ENCODE measurements at places on chromosomes 4 and X. TPM values are rescaled to one million over a fixed set of nuclear protein-coding genes. Genes with fewer than 3 reads are reported as not detected.
A peak's percentile ranks its signal among the peaks of the same experiment; 100 is the strongest.

- H3K36me3 ChIP-seq: no peaks in the 10 kb centered on the region
- H3K4me1 ChIP-seq: no peaks in the 10 kb centered on the region
- DNase-seq: no peak
- no peak overlapping the region for H3K4me3 ChIP-seq
- H3K27me3 ChIP-seq: no peaks in the 10 kb centered on the region
Observed at GRCh38 chrX:82230013-82230412, 1028.1 kb downstream of the SH3BGRL start.

- DNase-seq: peak; percentile 10
- no peaks in the 10 kb centered on the region for H3K36me3 ChIP-seq
- H3K27me3 ChIP-seq: no peaks in the 10 kb centered on the region
- peak overlapping the region; percentile 57 for H3K27ac ChIP-seq
Observed at GRCh38 chr4:102344520-102344953, 745 bp downstream of the SLC39A8 start.

DNA sequence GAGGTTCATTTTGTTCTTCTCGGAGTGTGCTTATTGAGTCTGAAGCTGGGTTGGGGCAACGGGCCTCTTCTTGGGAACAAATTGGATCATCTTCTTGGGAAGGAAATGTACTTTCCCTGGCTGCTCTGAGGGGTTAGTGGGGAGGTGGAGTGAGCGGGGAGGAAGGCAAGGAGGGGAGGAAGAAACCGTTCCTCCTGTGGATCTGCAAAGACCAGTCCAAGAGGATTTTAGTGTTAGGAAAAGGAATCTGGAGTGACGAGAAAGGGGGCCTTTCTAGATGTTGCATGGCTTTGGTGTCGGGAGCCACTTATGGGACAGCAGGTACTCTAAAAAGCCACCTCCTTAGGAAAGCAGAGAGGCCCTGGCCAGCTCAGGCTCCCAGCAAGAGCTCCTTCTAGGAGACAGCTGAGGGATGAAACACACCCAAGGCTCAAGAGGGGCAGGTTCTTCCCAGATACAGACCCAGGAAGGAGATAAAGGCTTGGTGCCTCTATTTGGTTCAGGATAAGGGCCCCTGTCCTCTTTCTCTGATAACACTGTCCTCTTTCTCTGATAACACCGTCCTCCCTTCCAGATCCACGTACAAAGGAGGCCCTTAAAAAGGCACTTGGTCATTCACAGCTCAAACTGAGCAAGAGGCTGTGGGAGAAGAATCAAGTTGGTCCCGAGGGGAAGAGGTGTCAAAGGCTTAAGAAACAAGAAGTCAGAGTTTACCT is 451 bp downstream of the SOD3 start:
- no peaks in the 10 kb centered on the region for H3K36me3 ChIP-seq
- H3K4me3 ChIP-seq: no peak overlapping the region

The PRDM8 gene
- total RNA-seq: 1.4 TPM

The KIT gene
- not detected for total RNA-seq

DNA sequence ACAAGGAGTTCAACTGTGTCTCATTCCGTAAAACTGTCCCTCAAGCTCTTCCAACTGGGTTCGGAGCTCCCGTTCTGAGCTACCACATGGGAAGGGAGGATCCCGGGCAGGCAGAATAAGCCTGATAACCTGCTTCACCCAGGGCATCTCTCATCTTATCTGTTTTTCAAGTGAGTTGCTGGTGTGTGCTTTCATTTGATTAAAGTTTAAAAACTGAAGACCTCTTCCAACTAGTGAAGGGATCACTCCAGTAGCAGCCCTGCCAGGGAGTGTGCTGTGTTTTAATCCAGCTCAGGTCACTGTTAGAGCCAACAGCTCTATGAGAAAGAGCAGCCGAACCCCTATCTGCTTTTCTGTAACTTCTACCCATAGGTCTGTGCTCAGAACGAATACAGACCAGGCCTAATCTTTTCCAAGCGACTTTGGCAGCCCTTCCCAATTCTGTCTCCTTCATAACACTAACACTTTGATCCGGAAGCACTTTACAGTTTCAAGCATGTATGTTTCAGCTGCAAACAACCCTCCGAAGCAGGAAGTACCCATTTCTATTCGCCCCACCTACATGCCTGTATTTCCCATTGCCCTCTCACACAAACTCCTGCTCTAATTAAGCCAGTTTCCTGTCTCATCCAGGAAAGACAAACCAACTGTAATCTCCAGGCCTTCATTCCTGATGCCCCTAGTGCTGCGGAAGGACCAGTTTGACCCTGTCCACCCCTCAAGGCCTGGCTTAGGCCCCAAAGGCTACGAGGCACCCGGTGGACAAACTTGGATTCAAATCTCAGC is 60.9 kb downstream of the IRF2 start:
- H3K27ac ChIP-seq: no peak overlapping the region
- no peaks in the 10 kb centered on the region for H3K27me3 ChIP-seq
- peaks cover 13% of the 10 kb centered on the region for H3K4me1 ChIP-seq
- no peaks in the 10 kb centered on the region for H3K36me3 ChIP-seq
- H3K4me3 ChIP-seq: no peak overlapping the region

DNA sequence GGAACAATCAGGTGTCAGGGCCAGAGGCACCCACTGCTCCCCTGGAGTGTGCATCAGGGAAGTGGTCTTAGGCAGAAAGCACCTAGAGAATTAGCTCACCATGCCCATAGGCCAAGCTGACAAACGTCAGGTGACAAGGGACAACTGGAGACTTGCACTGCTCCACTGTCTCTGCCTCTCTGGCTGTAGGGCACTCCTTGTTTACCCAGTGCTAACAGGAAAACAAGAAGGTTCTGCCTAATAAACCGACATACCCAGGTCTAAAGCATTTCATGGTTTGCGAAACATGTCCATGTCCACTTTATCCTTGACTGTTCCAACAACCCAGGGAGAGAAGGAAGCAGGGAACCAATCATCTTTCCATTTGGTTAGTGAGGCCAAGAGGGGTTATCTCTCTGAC is 92.5 kb upstream of the MAMLD1 start:
- no peaks in the 10 kb centered on the region for H3K27me3 ChIP-seq
- H3K27ac ChIP-seq: no peak overlapping the region
- no peak overlapping the region for H3K4me3 ChIP-seq
- no peaks in the 10 kb centered on the region for H3K36me3 ChIP-seq
- no peak for DNase-seq
- H3K4me1 ChIP-seq: no peaks in the 10 kb centered on the region

The TMPRSS11F gene
- not detected for total RNA-seq

GRCh38 chr4:173505924-173506518 is 24.0 kb downstream of the HAND2 start:
- H3K27me3 ChIP-seq: no peaks in the 10 kb centered on the region
- DNase-seq: peak; percentile 56
- no peaks in the 10 kb centered on the region for H3K36me3 ChIP-seq

DNA sequence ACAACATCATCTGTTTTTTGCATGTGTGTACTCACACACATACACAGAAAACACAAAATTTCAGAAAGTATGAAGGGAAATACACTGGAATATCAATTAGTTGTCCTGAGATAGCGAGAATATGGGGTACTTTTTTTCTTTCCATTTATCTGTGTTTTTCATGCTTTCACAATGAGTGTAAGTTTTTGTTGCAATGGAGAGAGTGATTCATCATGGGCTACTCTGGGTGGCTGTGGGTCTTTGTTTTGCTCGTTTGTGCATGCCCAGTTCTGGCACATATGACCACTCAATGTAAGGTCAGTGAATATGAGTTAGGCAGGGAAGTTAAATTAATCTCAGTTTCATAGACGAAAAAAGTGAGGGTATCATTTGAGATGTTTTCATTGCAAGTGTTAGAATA is 26.9 kb downstream of the XK start:
- H3K27me3 ChIP-seq: no peaks in the 10 kb centered on the region
- no peaks in the 10 kb centered on the region for H3K36me3 ChIP-seq
- no peak overlapping the region for H3K4me3 ChIP-seq
- H3K27ac ChIP-seq: no peak overlapping the region
- no peaks in the 10 kb centered on the region for H3K4me1 ChIP-seq
- no peak for DNase-seq

GRCh38 chr4:127211650-127212560 is 420.9 kb upstream of the INTU start:
- no peaks in the 10 kb centered on the region for H3K36me3 ChIP-seq
- no peak overlapping the region for H3K27ac ChIP-seq
- no peak overlapping the region for H3K4me3 ChIP-seq
- H3K27me3 ChIP-seq: no peaks in the 10 kb centered on the region
- no peak for DNase-seq

The SORBS2 gene
- 0.34 TPM for total RNA-seq

GRCh38 chr4:122718281-122718680 is 14.2 kb upstream of the BBS12 start:
- no peaks in the 10 kb centered on the region for H3K4me1 ChIP-seq
- no peaks in the 10 kb centered on the region for H3K36me3 ChIP-seq
- DNase-seq: no peak
- no peak overlapping the region for H3K4me3 ChIP-seq
- no peaks in the 10 kb centered on the region for H3K27me3 ChIP-seq
- H3K27ac ChIP-seq: no peak overlapping the region

DNA sequence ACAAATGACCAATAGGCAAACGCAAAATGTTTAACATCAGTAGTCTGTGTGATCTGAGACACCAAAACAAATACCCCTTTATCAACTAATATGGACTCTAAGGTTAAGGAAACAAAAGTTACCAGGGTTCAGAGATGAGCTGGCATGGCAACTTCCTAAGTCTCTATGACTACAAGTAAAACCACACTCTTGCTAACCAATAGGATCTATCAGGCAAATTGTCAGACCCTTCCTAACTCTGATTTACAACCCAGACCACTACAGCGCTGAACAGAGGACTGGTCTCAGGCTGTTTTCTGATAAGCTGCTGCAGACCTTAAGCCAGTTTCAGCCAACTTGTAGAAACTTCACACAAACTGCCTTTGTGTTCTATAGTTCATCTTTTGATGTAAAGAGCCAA is 608.0 kb downstream of the TLL1 start:
- no peaks in the 10 kb centered on the region for H3K36me3 ChIP-seq
- DNase-seq: no peak
- H3K27me3 ChIP-seq: no peaks in the 10 kb centered on the region
- H3K4me3 ChIP-seq: no peak overlapping the region
- H3K27ac ChIP-seq: no peak overlapping the region

GRCh38 chr4:120443116-120443515 is 376.5 kb upstream of the MAD2L1 start:
- no peak for DNase-seq
- H3K4me3 ChIP-seq: no peak overlapping the region
- H3K36me3 ChIP-seq: no peaks in the 10 kb centered on the region
- H3K27me3 ChIP-seq: no peaks in the 10 kb centered on the region

DNA sequence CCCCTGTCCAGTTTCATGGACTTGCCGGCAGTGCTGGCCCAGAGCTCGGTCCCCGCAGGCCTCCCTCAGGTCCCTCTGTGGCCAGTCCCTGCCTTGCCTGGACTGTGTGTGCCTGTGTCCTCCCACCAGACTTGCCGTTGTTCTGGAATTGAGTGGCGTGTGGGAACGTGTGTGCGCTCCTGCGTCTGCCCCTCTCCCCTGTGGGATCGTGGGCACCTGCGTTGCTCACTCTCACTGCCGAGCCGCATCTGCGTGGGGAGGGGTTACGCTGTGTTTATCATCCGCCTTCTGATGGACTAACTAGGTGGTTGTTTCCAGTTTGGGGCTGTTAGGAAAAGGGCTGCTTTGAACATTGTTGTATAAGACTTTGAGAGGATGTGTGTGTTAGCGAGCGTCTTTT is 21.2 kb downstream of the PCGF3 start:
- H3K27ac ChIP-seq: no peak overlapping the region
- no peaks in the 10 kb centered on the region for H3K27me3 ChIP-seq
- peaks cover 3% of the 10 kb centered on the region for H3K36me3 ChIP-seq

DNA sequence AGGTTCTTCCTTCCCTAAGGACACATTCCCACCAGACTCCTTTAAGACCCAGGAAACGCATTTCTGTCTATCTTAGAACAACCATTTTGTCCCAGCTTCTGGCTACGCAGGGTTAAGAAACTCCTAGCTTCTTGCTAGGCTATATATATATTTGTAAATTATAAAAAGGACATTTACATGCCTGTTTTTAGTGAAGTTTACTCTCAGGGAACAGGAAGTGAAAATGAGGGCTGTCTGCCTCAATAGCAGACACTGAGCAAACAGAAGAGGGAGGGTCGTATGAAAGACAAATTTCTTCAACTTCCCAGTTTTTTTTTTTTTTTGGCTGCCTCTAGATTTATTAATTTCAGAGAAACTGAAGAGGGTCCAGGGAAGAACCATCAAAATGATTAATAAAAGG is 9.3 kb upstream of the FRMPD3 start:
- peaks cover 3% of the 10 kb centered on the region for H3K4me1 ChIP-seq
- H3K36me3 ChIP-seq: no peaks in the 10 kb centered on the region
- H3K4me3 ChIP-seq: no peak overlapping the region
- H3K27ac ChIP-seq: no peak overlapping the region

DNA sequence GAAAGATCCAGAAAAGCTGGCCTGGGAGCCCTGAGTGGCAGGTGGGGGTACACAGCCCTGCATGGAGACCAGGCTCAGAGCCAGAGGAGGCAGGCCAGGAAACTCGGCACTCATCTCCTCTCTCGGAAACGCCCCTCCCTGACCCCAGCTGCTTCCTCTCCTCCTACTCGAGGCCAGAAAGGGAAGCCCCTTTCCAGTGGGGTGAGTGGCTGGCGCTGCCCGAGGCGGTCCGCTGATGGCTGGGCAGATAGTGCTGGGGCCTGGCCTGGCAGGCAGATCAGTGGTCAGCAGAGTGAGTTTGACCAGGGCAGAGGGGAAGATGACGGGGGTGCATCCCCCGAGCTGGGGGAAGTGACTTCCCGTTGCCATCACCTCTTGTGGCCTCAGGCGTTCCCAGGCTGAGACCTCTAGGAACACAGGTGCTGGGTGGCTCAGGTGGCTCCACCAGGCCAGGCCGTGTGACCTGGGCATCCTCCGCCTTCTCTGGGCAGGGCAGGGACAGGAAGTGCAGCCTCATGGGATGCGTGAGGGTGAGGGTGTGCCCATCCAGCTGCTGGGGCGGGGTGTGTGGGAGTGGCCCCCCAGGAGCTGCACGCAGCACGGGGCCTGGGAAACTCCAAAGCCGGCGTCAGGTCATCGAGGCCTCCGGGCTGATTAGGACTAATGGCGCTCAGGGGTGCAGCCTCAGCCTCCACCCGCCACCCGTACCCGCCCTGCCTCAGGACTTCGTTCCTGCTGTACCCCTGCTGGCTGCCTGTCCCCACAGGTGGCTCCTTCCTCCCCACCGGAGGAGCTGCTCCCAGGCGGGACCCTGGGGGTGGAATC is 5.7 kb downstream of the SH3BP2 start:
- no peaks in the 10 kb centered on the region for H3K36me3 ChIP-seq
- no peak overlapping the region for H3K4me3 ChIP-seq
- peak overlapping the region; percentile 18 for H3K27ac ChIP-seq
- no peaks in the 10 kb centered on the region for H3K27me3 ChIP-seq
- peaks cover 52% of the 10 kb centered on the region for H3K4me1 ChIP-seq

- H3K36me3 ChIP-seq: no peaks in the 10 kb centered on the region
- H3K4me1 ChIP-seq: no peaks in the 10 kb centered on the region
- H3K27ac ChIP-seq: no peak overlapping the region
- H3K27me3 ChIP-seq: no peaks in the 10 kb centered on the region
- H3K4me3 ChIP-seq: no peak overlapping the region
- DNase-seq: no peak
Observed at GRCh38 chr4:101415962-101416361, 68.6 kb upstream of the PPP3CA start.
